Activated T-cell treated with anti-CD3 and anti-CD28 coated beads, Interleukin-2, amount 50 U/mL, for 72 hours (primary cell): ENCODE measurements at places on chromosomes 2 and 18.

DNA sequence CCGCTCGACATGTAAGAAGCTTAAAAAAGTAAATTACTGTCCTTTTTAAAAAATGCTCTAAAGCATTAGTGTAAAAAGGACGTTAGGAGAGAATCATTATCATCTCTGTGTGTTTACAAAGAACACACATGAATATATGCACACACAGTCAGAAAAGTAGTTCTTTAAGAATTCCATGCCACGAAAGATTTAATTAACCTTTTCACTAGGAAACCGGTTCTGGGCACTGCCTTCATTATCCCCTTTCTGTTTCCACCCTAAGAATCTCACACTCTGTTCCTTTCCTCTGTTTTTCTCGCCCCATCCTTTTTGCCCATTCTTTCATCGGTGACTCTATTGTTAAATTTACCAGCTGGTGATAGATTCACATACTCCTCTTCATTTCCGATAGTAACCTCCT is 338.6 kb downstream of the DCC start:
- DNase-seq, result no peak

DNA sequence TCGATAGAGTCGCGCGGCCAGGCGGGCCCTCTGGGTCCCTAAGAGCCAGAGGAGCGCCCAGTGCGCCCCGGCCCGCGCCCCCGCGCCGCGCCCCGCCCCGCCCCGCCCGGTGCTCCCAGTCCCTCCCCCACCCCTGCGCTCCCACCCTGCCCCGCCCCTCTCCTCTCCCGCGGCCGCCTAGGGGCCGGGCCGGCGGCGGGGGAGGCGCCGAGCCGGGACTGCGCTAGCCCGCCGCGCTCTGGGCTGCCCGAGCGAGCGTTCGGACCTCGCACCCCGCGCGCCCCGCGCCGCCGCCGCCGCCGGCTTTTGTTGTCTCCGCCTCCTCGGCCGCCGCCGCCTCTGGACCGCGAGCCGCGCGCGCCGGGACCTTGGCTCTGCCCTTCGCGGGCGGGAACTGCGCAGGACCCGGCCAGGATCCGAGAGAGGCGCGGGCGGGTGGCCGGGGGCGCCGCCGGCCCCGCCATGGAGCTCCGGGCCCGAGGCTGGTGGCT is at the start of gene GPC1:
GPC1 (plus strand) TSS at position 207 of the 491 bp plus-strand sequence; CDS start at position 463, 256 bp downstream.
- DNase-seq, result peak; percentile 62

- no peak for DNase-seq
Measured at GRCh38 chr18:49817947-49818346, 4.6 kb upstream of the ACAA2 start.

DNA sequence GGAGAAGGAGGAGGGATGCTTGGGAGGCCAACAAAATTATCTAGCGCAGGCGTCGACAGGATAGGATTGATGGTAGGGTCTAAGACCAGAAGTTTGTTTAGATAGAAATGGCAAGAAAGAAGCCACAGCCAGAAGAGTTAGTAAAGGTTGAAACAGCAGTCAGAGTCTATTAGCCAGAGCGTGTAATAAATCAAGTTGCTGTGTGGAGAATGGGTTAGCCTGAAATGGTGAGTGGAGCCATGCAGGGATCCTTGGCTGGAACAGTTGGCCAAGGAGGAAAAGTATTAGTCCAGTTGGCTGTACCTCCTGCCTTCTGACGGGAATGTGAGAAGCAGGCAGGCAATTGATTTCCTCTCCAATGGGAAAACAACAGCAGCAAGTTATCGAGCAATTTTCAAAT is 190.7 kb upstream of the CCDC68 start:
- no peak for DNase-seq

- no peak for DNase-seq
Measured at GRCh38 chr2:18803141-18803939, 214.0 kb upstream of the NT5C1B start.

- no peak for DNase-seq
Measured at GRCh38 chr2:71210292-71210691, 16.6 kb downstream of the PAIP2B start.

DNA sequence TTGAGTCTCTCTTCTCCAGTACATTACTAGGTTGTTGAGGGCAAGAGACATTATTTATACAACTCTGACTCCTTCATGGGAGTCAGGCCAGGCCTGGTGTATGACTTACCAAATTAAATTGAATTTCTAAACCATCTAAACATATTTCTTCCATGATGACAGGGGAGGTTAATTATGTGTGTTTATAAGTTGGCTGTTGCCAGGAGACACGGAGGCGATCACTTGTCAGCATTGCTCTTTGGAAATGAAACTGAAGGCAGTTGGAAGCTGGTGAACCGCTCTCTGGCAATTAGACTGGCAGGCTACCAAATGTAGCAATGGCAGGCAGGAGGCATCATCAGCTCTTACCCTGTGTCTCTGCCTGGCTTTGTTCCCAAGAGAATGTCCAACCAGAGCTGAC is 241.4 kb downstream of the KCNS3 start:
- no peak for DNase-seq

- DNase-seq, result no peak
Measured at GRCh38 chr2:150866431-150866830, 379.0 kb upstream of the RND3 start.

GRCh38 chr18:77208964-77209363 is 40.7 kb upstream of the GALR1 start:
- peak; percentile 42 for DNase-seq

DNA sequence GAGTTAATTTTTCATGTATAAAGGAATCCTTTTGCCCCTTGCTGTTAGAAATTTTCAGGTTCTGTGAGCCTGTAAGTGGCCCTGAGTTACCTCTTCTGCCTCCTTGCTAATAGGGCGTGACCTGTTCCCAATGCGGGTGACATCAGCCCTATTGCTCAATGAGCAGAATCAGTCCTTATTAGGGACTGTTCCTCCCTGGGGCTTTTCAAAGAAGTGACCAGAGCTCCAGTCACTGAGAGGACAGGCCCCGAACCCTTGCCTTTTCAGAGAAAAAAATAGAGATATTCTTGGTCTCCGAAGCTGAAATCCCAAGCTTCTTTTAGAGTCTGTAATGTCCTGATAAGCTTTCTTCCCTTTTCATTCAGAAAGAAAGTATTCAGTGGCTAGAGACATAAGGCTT is 8.2 kb upstream of the APOB start:
- DNase-seq, result no peak

GRCh38 chr2:46306988-46307655 is 9.9 kb downstream of the EPAS1 start:
- DNase-seq, result no peak

GRCh38 chr18:424071-424661 is 76.3 kb downstream of the COLEC12 start:
- no peak for DNase-seq

DNA sequence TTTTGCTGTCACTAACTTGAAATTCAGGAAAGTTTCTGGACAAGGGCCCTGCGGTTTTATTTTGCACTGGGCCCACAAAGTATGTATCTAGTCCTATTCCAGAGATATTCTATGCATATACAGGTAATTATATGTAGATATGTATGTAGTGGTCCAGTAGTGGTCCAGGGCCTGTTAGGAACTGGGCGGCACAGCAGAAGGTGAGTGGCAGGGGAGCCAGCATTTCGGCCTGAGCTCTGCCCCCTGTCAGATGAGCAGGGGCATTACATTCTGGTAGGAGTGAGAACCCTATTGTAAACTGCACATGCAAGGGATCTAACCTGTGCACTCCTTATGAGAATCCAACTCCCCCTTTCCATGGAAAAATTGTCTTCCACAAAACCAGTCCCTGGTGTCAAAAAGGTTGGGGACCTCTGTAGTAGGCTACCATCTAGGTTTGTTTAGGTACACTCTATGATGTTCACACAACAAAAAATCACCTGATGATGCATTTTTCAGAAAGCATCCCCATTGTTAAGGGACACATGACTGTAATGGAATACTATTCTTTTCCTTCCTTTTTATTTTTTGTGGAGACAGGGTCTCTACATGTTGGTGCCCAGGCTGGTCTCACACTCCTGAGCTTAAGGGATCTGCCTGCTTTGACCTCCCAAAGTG is 2.8 kb upstream of the PPP4R3B start:
- peak; percentile 36 for DNase-seq
